ENCODE measurements at places on chromosomes 3 and 15.

GRCh38 chr3:169133178-169134161 lies 530.0 kb downstream of the MECOM start:
- DNase-seq, result no peak

GRCh38 chr3:187802928-187803259 lies 57.6 kb upstream of the BCL6 start:
- no peak for DNase-seq

- DNase-seq, result no peak
Measured at GRCh38 chr3:31399271-31399670, 133.5 kb upstream of the STT3B start.

DNA sequence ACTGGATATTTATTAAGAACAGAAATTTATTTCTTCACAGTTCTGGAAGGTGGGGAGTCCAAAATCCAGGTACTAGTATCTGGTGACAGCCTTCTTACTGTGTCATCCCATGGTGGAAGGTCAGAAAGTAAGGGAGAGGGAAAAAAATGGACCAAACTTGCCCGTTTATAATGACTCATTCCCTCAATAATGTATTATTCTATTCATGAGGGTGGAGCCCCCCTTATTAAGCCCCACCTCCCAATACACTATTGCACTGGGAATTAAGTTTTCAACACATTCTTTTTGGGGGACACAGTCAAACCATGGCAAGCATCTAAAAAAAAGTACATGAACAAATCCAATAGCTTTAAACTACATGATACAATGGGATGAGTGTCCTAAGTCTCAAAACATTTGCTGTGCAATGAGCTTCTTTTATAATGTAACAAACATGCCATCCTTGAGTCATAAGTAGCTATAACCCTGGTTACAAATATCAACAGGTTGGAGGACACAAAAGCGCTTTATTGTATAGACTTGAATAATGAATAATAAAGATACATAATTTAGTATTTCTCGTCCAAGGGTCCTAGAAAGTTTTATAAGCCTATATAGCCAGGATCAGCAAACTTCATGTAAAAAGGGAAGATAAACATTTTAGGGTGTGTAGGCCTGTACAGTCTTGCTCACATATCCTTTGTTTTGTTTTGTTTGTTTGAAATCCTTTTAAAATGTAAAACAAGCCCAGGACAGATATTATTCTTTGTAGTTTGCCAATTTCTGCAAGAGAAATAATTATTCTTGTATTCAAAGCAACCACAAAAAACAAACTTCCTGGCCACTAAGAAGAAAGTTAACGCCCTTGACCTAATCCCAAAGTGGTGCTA lies 160.6 kb upstream of the RAP2B start:
- no peak for DNase-seq

DNA sequence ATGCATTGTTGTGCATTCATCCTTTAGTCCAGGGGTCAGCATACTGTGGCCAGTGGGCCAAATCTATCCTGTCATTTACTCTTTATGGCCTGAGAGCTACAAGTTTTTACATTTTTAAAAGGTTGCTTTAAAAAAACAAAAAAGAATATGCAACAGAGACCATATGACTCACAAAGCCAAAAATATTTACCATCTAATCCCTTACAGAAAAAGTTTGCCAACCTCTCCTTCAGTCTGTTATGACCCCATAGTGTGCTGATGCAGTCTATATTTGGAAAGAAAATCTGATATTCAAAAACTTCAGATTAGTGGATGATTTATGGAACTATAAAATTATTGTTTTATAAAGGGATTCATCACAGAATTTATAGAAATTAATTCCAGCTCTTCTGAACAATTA lies 237.5 kb upstream of the IL12A start:
- no peak for DNase-seq

DNA sequence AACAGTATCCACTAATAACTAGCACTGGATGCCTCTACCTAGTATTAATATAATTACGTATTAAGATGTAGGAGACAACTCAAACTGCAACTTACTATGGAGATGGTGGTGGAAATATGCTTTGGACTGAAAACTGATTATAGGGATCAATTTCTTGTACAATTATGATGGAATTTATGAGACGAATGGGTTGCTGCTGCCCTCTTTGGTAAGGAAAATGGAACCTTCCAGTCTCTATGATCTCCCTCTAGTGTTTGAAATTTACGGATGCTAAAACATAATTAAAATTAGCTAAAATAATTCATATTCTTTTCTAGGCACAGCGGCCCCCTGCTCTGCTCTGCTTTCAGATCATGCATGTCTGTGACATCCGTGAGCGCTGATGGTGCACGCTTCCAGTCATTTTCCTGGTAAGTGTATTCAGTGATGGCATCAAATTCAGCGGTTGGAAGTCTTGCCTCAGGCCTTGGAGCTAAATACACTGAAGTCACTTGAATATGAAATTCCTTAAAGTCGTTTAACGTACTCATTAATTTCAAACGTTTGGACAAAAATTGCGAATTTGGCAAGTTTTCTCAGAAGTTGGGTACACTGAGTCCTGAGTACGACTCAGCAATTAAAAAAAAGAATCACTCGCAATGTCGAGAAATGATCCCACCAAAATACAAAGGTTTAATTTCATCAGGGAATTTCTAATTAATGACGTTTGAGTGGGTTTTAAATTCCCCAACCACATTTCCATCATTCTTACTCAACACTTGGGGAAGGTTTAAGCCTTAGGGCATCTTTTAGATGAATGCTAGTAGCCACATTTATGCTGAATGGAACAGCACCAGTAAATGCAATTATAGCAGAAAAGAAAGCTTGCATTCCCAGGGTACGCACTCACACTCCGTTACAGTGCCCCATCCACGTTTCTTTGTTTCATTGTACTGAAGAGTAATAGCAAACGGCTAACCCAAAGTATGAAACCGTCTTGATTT lies 132.6 kb downstream of the NR2F2 start:
- DNase-seq, result no peak

GRCh38 chr3:112610121-112610520 lies 30.8 kb downstream of the CCDC80 start:
- DNase-seq, result no peak

DNA sequence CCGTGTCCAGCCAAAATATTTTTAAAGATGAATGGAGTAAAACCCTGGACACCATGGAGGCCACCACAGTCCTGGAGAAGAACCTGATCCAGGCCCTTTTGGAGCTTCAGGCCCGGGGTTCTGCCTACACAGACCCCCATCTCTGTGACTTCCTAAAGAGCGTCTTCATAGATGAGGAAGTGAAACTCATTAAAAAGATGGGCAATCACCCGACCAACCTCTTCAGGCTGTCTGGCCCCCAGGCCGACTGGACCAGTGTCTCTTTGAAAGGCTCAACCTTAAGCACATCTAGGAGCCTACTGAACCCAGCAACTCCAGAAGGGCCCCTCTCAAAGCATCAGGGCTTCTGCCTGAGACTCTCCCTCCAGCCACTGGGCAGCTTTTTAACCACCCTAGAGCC lies 107.9 kb upstream of the FAM174B start:
- no peak for DNase-seq

- DNase-seq, result no peak
Measured at GRCh38 chr3:13012221-13012691, 61.0 kb downstream of the IQSEC1 start.

GRCh38 chr15:45157974-45158373 lies 28.2 kb downstream of the DUOX1 start:
- peak; percentile 44 for DNase-seq

DNA sequence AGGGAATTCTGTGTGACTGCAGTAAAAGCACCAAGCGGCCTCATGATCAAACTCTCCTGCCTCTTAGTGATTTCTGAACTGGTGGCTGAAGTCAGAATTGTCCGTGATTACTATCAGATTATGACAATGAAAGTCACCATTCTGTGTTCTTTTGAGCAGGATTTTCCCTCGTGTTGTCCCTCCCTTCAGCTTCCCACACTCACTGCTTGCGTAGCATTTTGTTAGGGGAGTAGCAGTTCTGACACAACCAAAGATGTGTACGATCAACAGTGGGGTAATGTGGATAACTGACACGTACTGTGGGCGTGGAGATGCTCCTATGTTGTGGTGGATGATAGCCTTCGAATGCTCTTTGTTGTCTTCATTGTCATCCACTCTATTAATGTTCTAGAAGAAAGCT lies 67.8 kb upstream of the ICE2 start:
- no peak for DNase-seq

DNA sequence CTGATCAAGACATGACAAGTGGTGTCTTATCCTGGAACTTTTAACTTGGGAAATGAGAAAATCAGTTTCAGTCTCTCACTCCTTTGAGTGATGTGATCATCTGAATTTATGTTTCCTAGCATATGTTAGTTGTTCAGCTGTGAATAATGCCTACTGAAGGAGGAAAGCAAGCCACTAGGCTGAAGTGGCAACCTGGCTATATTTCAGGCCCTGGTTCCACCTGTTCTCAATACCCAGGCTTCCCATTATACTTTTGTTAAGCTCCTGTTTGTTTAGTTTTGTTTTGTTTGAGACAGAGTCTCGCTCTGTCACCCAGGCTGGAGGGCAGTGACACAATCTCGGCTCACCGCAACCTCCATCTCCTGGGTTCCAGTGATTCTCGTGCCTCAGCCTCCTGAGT lies 243.8 kb downstream of the ALCAM start:
- no peak for DNase-seq

DNA sequence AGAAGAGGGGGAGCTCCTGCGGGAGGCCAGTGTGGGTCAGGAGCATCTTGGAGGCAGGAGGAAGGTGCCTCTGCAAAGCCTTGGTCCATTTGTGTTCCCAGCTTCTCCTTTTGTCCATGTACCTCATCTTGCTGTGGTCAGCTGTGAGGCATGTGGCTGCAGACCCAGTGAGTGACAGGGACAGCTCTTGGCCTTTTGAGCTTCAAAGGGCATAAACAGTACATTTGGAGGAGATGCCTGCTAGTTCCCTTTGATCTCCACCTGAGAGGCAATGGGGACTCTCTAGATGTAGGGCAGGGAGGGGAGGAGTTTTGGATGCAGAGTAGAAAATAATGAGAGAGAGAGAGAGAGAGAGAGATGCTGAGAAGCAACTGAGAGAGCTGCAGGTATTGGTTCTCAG lies 270.0 kb downstream of the TLE3 start:
- DNase-seq, result no peak

- no peak for DNase-seq
Measured at GRCh38 chr15:101526442-101526841, 36.9 kb upstream of the PCSK6 start.

GRCh38 chr15:56460071-56460470 lies 4.9 kb downstream of the MNS1 start:
- no peak for DNase-seq

DNA sequence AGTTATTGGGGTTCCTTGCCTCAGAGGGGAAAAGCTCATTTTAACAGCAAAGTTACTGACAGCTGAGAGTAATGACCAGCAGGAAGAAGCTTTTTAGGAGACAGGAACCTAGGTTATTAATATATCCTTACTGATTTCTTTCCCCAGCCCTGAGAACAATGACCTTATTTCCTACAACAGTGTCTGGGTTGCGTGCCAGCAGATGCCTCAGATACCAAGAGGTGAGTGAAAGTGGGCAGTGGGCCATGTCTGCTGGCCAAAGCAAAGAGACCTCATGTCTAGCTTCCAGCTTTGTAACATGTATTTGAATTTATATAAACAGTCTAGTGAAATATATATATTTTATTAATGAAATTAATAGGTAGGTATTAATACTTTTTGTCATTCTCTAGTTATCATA lies 5.0 kb downstream of the CCNDBP1 start:
- no peak for DNase-seq

DNA sequence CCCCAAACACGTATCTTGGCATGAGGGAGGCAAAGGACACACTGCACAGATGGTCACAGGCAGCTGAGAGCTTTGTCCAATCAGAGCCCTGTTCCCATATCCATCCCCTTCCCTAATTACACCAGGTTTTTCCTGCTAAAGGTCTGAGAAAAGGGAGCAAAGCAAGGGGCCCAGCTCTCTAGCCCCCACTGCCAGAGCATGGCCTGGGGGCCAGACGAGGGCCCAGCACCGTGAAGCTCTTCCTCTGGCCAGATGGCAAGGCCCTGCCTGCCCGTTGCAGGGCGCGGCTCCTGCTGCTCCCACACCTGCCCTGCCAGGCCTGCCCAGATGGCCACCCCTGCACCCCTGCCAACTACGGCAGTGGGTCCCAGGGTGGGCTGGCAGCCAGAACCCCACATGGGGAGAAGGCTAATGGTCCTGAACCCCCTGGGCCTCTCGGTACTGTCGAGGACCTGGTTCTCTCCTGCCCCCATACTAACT lies 3.2 kb downstream of the SHF start:
- no peak for DNase-seq

DNA sequence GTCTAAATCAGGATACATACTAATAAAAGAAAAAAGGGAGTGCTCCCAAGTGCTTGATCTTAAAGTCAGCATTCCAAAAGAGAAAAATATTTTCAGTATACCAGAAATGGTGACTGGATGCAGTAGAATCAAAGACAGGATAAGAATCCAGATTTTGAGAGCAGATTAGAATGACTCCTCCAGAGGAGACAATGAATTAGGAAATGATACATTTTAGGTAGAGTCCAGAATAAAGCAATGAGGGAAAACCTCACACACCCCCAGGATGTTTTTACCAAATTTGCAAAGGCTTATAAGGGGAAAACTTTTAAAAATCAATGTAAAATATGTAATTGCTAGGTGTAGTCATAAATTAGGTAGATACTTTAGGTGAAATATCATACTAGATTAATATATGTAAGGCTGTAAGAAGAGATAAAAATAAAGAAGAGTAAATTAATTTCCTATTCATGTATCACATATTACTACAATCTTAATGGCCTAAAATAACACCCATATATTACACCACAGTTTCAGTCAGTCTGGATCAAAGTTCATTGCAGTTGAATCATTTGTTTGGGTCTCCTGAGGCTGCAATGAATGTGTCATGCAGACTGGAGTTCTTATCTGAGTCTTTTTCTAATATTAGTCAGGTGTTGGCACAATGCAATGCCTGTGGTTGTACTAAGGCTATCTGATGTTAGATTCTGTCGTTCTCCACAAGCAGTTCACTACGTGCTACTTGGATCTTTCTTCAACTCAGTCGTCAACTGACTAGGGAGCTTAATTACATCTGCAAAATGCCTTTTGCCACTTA lies 547.8 kb upstream of the EPHA6 start:
- DNase-seq, result peak; percentile 1

Measured in skeletal muscle cell (primary cell).